ENCODE measurements at places on chromosomes 6 and 20.
A peak's percentile ranks its signal among the peaks of the same experiment; 100 is the strongest.

DNA sequence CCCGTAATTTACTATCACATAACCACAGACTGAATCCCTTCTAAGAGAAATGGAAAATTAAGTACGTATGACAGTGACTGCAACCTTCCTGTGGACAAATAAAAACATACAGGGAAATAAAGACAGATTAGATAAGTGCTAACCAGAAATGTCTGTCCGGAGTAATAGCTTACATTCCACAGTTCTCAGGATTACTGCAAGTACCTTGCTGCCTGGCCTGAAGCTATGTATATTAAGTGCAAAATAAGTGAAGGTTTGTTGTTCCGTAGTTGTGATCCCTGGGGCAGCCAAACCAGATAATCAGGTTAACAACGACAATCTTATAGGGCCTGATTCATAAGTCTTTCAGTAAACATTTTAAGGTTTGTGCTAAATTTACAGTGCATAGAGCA lies 2.8 kb downstream of the NEDD9 start:
- DNase-seq: no peak

DNA sequence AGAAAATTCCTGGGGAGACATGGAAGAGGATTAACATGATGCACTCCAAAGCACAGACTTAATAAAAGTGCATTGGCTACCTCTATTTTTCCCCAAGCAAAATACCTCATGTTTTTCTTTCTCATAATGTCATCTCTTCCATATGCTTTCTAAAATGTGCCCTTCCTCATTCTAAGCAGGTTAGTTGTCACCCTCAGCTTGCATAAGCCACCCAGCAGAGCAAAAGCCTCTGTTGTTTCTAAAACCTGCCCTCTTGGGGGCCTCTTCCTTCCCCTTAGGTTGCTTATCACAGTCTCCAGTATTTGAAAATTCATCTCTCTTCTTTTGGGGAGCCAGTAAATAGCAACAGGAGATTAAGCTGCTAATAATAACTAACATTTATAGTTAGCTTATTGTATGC lies 183.6 kb upstream of the FLRT3 start:
- DNase-seq: no peak

DNA sequence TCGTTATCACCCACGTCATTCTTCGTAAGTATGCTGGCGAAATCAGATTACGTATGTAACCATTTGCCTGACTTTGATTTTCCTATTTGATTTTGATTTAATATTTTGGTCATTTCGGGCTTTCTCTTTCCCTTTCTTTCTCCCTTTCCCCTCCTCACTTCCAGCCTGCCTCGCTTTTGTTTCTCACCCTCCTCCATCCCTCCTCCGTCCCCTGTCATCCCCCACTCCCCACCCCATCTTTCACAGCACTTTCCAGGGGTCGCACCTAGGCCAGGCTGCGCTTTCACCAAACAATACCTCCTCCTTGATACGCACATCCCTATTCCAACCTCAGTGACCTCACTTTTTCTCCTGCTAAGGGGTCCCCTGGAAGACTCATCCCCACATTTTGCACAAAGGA lies 194.6 kb upstream of the SNX9 start:
- DNase-seq: no peak

DNA sequence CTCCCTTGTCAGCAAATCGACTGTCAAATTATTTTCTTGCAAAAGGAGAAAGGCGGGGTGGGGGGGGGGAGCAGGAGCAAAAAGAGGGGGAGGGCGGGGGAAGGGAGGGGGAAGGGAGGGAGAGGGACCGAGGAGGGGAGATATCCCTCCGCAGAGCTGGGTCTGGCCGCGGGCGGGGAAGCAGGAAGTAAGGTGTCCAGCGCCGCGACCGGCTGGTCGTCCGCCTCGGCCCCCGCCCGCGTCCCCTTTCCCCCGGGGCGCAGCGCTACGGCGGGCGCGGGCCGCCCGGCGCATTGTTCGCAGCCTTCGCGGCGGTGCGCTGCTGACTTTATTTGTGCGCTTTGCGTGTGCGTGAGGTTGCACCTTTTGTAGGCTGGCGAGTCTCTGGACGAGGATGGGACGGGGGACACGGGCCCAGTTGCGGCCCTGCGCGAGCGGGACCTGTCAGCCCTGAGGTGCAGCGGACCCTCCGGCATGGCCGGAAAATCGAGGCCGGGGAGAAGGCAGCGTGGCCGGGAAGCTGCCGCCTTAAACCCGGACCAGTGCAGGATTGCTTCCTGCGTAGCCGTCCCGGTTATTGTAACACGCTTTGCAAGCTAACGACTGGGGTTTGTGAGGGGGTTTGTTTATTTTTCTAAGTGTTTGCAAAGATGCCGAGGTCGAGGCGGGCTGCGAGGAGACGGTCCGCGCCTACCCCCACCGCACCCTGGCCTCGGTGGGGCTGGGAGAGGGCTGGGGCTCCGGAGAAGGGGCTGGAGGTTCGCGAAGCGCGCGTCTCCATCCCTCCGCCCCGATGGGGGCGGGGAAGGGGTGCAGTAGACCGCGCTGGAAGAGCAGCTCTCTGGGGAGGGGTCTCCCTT lies 675 bp upstream of the TRERF1 start:
- peak; percentile 50 for DNase-seq

- no peak for DNase-seq
Observed at GRCh38 chr6:136144251-136145023, 105.7 kb downstream of the MTFR2 start.

- no peak for DNase-seq
Observed at GRCh38 chr6:73586416-73586974, 65.7 kb upstream of the EEF1A1 start.

DNA sequence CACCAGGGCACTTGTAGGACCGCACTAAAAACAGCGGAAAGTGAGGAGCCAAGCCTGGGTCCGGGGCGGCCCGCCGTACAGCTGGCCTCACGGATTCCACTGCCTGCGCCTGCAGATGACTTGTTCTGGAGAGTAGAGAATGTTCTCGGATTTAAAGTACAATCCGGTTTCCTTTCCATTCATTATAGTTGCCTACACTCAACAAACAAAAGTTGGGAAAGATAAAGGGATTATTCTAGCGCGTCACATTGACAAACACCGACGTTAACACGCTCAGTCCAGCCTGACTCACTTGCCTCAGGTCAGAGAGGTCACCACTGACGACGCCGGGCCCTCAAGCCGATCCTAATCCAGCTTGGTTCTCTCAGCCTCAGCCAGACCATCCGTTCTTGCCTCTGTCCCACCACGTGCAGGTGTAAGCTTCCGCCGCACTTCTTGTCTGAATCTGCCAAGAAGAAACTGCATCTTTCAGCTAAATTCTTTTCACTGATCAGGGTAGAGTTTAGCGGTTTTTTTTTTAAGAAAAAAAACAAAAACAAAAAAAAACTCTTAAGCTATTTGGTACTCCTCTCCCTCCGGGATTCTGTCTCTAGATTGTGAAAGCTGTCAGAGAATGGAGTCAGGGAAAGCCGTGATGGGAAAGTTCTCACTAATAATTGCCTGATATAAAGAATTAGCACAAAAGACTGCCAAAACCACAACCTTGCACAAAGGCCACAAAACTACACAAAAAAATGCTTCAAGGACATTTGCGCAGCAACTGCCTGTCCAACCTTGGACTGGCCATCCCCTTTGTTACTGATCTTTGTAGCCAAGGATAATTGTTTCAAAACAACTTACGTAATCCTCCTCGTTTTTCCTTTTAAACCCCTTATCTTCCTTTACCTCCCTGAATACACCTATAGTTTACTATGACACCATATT lies 1.1 kb upstream of the PHF10 start:
- peak; percentile 50 for DNase-seq

DNA sequence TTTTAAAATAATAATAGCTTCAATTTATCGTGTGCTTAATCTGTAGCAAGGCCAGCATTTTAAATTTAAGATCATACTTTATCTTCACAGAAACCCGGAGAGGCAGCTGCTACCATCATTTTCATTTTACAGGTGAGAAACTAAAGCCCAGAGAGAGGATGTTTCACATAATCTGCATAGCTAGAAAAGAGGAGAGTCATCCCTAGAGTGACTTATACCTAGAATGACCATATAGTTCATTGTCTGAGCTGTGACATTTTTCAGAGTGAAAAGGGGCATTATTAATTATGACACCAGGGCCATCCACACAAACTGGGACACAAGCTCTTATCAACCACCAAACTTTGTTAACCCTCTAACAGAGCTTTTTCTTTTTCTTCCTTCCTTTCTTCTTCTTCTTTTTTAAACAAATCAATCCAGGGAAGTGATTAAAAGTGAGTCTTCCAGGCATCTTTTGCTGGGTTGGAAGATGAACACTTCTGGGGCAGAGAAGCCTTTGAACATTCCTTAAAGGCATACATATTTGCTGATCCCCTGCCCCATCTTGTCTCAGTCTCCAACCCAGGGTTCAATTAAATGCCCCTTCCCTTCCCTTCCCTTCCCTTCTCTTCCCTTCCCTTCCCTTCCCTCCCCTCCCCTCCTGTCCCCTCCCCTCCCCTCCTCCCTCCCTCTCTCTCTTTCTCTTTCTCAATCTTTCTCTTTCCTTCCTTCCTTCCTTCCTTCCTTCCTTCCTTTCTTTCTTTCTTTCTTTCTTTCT lies 272.5 kb upstream of the JAG1 start:
- DNase-seq: no peak

- DNase-seq: no peak
Observed at GRCh38 chr6:67666177-67666964, 968.7 kb upstream of the ADGRB3 start.

GRCh38 chr6:133487174-133487573 lies 246.0 kb downstream of the EYA4 start:
- DNase-seq: no peak

GRCh38 chr20:41163821-41164220 lies 26.5 kb downstream of the PLCG1 start:
- DNase-seq: no peak

DNA sequence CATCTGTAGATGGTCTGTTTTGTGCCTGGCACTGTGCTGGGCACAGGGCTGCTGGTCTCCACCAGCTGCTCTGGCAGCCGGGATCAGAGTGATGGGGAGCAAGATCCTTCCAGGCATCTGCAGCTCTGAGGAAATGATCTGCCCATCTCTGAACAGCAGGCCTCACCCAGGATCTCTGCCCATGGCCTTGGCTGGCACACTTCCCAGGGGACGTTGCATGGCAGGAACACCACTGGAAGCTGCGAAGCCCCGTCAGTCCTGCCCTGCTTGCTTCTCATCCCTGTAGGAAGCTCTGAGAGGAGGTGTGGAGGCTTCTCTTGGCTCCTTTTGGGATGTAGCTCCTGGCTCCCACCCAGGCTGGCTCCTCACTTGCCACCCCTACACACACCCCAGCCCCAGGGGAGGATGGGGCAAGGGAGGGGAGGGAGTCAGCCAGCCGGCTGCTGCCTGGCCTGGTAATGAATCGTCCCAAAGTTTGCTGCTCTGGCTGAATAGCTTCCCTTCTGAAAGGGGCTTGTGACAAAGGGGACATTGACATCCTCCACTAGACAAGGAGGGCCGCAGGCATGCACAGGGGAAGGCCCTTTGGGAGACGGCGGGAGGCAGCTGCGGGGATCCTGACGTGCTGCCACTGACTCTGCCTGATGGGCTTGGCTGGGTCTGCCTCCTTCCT lies 108.9 kb downstream of the VEGFA start:
- DNase-seq: no peak

GRCh38 chr6:31157513-31158139 lies at the start of gene CCHCR1:
Gene CCHCR1, minus strand, starts transcription at chr6:31157802. Its CDS starts 202 bp downstream, at chr6:31157600.
- DNase-seq: no peak

DNA sequence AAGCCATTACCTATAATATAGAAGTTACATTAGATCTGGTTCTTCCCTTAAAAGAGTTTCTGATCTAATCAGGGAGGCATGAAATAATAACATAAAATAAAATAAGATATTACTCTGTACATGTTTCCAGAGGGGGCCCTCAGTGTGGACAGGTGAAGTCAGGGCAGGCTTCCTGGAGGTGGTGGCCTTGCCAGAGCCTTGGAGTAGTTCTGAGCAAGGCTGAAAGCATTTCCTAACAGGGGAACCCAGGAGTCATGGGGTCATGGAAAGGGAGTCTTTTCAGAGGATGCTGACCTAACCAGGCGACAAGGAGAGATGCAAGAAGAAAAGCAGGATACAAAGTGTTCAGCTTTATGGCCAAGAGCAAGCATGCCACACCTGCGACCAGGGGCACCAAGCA lies 471.3 kb upstream of the AGPAT4 start:
- DNase-seq: no peak

DNA sequence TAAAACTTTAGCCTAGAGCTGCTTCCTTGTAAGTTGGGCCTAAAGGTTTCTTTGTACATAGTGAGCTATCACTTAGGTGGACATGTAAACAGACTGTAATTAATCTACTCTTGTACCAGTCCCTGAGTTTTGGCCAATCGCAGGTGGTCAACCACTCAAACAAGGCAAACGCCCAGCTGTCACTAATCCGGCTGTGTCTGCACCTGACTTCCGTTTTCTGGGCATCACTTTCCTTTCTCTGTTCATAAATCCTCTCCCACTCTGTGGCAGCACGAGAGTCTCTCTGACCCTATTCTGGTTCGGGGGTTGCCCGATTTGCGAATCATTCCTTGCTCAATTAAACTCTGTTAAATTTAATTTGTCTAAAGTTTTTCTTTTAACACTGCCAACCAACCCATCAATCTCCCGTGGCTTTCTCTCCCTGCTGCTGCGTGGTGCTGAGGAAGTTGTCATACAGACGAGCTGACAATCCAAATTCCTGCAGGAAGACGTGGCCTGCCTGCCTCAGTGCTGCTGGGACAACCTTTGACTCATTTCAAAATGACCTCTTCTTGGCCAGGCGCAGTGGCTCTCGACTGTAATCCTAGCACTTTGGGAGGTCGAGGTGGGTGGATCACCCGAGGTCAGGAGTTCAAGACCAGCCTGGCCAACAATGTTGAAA lies 206.3 kb downstream of the QKI start:
- DNase-seq: no peak

- DNase-seq: no peak
Observed at GRCh38 chr6:79646006-79646405, 14.9 kb downstream of the SH3BGRL2 start.

DNA sequence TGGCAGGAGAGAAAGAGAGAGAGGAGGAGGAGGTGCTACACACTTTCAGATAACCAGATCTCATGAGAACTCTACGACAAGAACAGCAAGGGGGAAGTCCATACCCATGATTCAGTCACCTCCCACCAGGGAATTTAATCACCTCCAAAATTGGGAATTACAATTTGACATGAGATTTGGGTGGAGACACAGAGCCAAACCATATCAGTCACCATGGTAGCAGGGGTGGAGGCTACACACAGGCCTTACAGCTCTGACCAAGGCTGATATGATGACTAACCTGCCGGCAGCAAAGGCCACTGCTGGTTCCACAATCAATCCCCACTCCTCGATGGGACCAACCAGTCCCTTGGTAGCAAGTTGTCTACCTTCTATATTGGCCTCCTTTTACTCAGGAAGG lies 13.6 kb upstream of the RBM24 start:
- no peak for DNase-seq

GRCh38 chr6:159984268-159984786 lies 15.4 kb downstream of the IGF2R start:
- peak; percentile 51 for DNase-seq

All from CD4-positive, alpha-beta T cell treated with Interleukin-15 for 1 hour (primary cell).